Natural killer cell (primary cell): ENCODE measurements at places on chromosomes 5 and 9.
A peak's percentile ranks its signal among the peaks of the same experiment; 100 is the strongest.

DNA sequence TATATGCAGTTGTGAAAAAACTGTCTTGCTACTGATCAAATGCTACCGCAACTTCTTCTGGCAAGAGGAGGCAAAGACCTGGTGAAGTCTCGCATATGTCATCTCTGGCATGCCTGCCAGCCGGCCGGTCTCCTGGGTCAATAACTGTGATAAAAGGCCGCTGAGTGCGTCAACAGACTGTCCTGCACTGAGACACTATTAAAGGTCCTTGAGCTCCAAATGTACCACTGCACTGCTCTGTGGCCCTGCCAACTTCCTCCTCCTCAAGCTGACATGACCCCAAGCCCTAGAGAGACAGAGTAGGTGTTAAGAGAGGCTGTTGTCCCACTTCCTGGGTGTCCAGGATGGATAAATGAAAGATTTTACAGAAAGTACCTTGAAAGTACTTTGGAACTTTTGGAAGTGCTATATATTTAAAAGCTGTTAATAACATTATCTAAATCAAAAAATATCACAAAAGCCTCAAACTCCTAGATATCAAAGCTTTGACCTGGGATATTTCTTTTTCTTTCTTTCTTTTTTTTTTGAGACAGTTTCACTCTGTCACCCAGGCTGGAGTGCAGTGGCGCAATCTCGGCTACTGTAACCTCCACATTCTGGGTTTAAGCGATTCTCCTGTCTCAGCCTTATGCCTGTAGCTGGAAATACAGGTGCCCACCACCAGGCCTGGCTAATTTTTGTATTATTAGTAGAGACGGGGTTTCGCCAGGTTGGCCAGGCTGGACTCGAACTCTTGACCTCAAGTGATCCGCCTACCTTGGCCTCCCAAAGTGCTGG lies 31.5 kb downstream of the RAPGEF1 start:
- H3K27me3 ChIP-seq: no peaks in the 10 kb centered on the region
- peaks cover 63% of the 10 kb centered on the region for H3K4me1 ChIP-seq
- H3K36me3 ChIP-seq: no peaks in the 10 kb centered on the region
- no peak overlapping the region for H3K4me3 ChIP-seq
- DNase-seq: peak; percentile 52

DNA sequence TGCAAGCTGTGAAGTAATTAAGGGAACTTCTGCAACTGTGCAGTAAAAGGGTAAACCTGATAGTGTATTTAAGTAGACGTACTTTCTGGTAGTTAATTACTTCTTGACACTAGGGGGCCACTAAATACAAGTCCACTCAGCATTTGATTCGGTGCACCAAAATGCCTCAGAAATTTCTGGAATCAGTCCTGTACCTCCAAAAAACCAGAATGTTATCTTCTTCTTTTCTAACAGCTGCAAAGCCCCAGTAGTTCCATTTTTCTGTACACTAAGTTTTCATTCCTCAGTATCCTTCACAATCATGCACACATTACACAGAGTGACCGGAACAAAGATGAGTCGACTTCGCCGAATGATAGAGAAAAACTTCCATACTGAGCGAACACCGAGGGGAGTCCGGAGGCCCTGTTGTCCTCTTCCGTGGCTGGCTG lies 484 bp downstream of the GFM2 start:
- peak overlapping the region; percentile 67 for H3K27ac ChIP-seq
- H3K36me3 ChIP-seq: peaks cover 22% of the 10 kb centered on the region
- peak overlapping the region; percentile 94 for H3K4me3 ChIP-seq
- H3K4me1 ChIP-seq: peaks cover 16% of the 10 kb centered on the region

GRCh38 chr5:73282923-73283322 lies 109.9 kb downstream of the TMEM174 start:
- no peaks in the 10 kb centered on the region for H3K27me3 ChIP-seq
- no peaks in the 10 kb centered on the region for H3K4me1 ChIP-seq
- no peak overlapping the region for H3K4me3 ChIP-seq
- no peak for DNase-seq
- H3K27ac ChIP-seq: no peak overlapping the region
- H3K36me3 ChIP-seq: no peaks in the 10 kb centered on the region

DNA sequence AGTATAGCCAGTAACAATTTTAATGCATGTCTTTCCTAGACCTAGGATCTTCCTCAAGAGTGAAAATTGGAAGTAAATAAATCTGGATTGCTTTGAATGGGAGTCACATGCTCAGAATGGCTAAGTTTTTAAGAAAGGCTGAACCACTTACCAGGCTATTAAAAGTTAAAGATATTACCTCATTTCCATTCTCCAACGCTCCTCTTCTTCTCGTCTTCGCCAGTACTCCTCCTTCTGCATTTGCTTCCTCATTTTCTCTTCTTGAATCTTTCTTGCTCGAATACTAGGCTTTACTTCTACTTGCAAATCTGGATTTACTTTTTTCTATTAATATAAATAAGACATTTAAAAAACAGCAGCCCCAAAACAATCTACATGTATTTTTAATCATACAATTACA lies 49.6 kb downstream of the ZFR start:
- no peak for DNase-seq
- H3K27ac ChIP-seq: no peak overlapping the region
- peaks cover 85% of the 10 kb centered on the region for H3K36me3 ChIP-seq
- H3K4me3 ChIP-seq: no peak overlapping the region
- no peaks in the 10 kb centered on the region for H3K27me3 ChIP-seq

DNA sequence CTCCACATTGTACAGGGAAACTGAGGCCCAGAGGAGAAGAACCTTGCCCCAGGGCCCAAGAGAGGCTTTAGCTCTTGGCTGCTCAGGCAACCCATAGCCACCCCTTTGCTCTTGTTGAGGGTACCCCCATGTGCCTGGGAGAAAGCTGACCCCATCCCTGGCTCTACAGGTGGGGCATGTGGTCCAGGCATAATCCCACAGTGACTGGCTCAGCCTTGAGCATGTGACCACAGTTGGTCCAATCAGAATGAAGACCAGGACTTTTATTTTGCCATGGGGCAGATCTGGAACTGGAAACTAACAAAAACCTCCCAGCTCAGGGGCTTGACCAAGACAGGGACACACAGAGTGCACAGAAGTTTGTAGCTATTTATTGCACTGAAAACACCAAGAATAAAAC lies 29.3 kb downstream of the SLC6A7 start:
- no peaks in the 10 kb centered on the region for H3K36me3 ChIP-seq
- DNase-seq: no peak
- peaks cover 2% of the 10 kb centered on the region for H3K27me3 ChIP-seq

GRCh38 chr5:104513121-104513602 lies 950.6 kb upstream of the NUDT12 start:
- H3K27ac ChIP-seq: no peak overlapping the region
- no peaks in the 10 kb centered on the region for H3K36me3 ChIP-seq
- no peaks in the 10 kb centered on the region for H3K27me3 ChIP-seq
- H3K4me3 ChIP-seq: no peak overlapping the region

DNA sequence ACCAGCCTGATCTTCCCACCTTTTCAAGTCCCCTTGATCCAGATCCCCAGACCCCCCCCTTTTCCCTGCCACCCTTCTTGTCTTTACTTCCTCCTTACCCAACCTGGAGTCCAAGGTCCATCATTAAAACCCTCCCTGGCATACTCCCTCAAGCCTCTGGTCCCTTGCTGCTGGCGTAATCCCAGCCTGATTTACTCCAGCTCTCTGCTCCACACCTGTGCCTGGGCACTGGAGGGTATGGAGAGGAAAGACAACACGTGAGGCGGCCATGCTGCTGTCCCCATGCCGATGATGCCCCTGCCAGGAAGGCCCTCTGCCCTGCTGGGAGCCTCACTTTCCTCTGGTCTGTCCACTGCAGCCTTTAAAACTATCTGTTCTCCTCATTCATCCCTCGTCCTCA lies 5.1 kb downstream of the B4GALT7 start:
- H3K4me3 ChIP-seq: no peak overlapping the region
- H3K27me3 ChIP-seq: no peaks in the 10 kb centered on the region
- peaks cover 17% of the 10 kb centered on the region for H3K4me1 ChIP-seq
- DNase-seq: no peak
- no peak overlapping the region for H3K27ac ChIP-seq

GRCh38 chr5:174312641-174313040 lies 267.1 kb downstream of the NSG2 start:
- no peak overlapping the region for H3K4me3 ChIP-seq
- no peak for DNase-seq
- H3K27me3 ChIP-seq: peaks cover 4% of the 10 kb centered on the region
- no peaks in the 10 kb centered on the region for H3K36me3 ChIP-seq

DNA sequence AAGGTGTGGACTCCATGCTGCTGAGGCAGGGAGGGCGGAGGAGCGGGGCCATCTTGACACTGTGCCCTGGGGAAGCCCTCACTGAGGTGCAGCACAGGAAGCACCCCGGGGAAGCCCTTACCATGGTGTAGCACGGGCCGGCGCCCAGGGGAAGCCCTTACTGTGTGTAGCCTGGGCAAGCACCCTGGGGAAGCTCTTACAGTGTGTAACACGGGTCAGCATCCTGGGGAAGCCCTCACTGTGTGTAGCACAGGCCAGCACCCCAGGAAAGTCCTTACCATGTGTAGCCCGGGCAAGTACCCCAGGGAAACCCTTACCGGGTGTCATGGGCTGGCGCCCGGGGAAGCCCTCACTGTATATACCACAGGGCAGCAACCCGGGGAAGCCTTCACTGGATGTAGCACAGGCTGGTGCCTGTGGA lies 62.6 kb upstream of the ZNF354B start:
- no peak overlapping the region for H3K27ac ChIP-seq
- no peak overlapping the region for H3K4me3 ChIP-seq
- DNase-seq: no peak
- H3K4me1 ChIP-seq: no peaks in the 10 kb centered on the region

DNA sequence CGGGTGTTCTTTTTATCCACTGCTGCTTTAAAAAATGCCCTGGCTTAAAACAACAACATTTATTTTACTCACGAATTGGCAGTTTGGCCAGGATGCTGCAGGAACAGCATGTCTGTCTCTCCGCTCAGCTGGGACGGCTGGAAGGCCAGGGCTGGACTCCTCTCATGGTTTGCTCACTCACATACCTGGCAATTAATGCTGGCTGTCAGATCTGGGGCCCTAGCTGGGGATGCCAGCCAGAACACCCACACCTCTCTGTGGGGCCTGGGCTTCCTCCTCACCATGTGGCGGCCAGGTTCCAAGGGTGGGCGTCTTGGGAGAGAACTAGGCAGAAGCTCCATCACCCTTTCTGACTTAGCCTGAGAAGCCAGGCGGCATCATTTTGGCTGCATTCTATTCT lies 189.1 kb upstream of the IL12B start:
- no peaks in the 10 kb centered on the region for H3K36me3 ChIP-seq
- no peaks in the 10 kb centered on the region for H3K27me3 ChIP-seq
- no peak overlapping the region for H3K4me3 ChIP-seq
- no peak for DNase-seq
- H3K27ac ChIP-seq: no peak overlapping the region

- peak overlapping the region; percentile 24 for H3K27ac ChIP-seq
- DNase-seq: no peak
- H3K4me3 ChIP-seq: peak overlapping the region; percentile 59
- H3K4me1 ChIP-seq: peaks cover 8% of the 10 kb centered on the region
Measured at GRCh38 chr5:112738191-112738560, 491 bp downstream of the APC start.

GRCh38 chr5:148403344-148403743 lies 19.6 kb downstream of the FBXO38 start:
- peaks cover 94% of the 10 kb centered on the region for H3K36me3 ChIP-seq
- no peak overlapping the region for H3K4me3 ChIP-seq
- H3K27me3 ChIP-seq: no peaks in the 10 kb centered on the region
- peaks cover 2% of the 10 kb centered on the region for H3K4me1 ChIP-seq

- DNase-seq: no peak
- H3K36me3 ChIP-seq: no peaks in the 10 kb centered on the region
- no peaks in the 10 kb centered on the region for H3K4me1 ChIP-seq
- no peak overlapping the region for H3K4me3 ChIP-seq
- no peaks in the 10 kb centered on the region for H3K27me3 ChIP-seq
Measured at GRCh38 chr5:95690333-95690732, 7.5 kb upstream of the SPATA9 start.
